ENCODE measurements at places on chromosomes 13 and 19.

- no peak for DNase-seq
These were observed at the start of gene VSIG10L for GRCh38 chr19:51341976-51342580. TSS of gene VSIG10L (minus strand) at chr19:51342139. CDS start at chr19:51342124, 15 bp downstream.

- peak; percentile 47 for DNase-seq
These were observed 357.8 kb downstream of the DCT start for GRCh38 chr13:94121686-94122085.

- DNase-seq = no peak
These were observed 724 bp upstream of the ZNF780A start for GRCh38 chr19:40091205-40092129.

DNA sequence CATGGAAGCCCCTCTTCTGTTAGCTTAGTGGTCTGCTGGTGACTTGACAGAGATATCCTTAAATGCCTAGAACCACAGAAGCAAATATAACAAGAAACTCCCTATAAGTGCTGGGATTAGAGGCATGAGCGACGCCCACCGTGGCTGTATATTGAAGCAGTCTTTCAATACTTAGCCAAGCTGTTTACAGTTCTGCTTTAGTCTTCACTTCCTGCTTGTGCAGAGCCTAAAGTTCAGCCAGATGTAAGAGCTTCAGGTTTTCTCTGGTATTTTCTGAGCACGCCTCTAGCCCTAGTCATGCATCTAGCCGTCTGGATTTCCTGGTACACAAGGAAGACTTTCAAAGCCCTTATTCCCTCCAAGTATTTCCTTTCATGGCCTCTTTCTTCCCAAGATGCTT is 28.5 kb downstream of the TRPM4 start:
- no peak for DNase-seq

DNA sequence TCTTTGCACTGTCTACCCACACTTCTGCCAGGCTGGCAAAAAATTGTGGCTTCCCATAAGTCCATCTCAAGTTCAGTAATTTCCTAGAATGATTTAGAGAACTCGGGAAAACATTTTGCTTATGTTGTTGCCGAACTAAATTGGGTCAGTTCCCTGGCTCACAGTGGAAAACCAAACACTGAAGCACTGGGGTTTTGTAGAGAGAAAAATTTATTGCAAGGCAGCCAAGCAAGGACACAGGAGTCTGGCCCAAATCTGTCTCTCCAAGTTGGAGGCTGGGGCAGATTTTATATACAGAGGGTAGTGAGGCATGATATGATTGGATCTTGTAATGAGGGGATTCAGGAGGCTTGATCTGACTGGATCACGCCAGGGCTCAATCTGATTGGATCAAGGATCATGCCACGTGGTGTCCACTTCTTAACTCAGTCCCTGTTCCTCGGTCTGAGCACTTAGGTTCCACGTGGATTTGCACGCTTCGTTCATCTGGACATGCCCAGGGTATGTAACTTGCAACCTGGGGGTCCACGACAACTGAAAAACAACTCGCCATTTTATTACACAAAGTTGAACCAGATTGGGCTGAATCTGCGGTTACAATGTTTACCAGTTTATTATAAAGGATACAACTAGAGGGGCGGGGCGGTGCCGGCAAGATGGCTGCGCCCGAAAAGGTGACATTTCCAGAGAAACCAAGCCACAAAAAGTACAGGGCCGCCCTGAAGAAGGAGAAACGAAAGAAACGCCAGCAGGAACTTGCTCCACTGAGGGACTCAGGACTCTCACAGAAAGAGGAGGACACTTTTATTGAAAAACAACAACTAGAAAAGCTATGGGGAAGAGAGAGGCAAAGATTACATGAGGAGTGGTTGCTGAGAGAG is 7.3 kb downstream of the CD209 start:
- no peak for DNase-seq

- no peak for DNase-seq
These were observed 14.7 kb downstream of the TLE5 start for GRCh38 chr19:3047496-3048189.

DNA sequence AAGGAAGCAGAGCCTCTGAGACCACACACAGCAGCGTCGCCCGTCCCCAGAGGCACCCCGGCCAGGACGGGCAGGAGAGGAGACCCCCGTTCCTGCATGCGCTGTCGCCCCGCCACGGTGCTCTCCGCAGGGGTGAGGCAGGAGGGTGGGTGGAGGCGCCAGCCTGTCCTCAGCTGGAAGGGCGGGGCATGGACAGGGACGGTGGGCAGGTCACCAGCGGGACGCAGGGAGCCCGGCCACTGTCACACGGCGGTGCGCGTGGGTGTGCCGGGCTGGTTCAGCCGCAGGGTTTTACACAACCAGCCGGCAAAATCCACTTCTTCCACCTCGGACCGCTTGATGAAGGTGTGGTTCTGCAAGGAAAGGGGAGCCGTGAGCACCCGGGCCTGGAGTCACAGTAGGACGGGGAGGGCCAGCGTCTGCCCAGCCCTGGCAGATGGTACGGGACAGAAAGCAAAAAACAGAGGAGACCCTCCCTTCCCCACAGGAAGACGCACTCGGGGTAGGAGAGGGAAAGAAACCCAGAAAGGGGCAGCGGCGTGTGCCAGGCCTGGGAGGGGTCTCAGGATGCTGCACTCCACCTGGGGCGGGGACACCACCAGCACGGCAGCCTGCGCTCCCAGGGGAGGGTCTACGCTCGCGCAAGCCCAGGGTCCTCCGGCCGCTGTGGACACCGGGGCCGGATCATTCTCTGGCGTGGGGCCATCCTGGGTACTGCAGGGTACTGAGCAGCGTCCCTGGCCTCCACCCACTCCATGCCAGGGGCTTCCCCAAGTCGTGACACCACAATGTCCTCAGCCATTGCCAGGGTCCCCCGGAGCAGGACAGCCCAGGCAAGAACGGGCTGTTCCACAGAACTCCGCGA is 23.9 kb upstream of the ZBTB7A start:
- DNase-seq = no peak

- peak; percentile 94 for DNase-seq
These were observed 28.4 kb downstream of the PSG1 start for GRCh38 chr19:42850981-42851717.

GRCh38 chr19:46812977-46813838 is 24.8 kb upstream of the SLC1A5 start:
- DNase-seq = no peak

All from HT1080 (cell line).